ENCODE measurements at places on chromosomes 7 and 10.

- no peak for DNase-seq
Measured at GRCh38 chr10:128855618-128856428, 611.2 kb upstream of the MGMT start.

DNA sequence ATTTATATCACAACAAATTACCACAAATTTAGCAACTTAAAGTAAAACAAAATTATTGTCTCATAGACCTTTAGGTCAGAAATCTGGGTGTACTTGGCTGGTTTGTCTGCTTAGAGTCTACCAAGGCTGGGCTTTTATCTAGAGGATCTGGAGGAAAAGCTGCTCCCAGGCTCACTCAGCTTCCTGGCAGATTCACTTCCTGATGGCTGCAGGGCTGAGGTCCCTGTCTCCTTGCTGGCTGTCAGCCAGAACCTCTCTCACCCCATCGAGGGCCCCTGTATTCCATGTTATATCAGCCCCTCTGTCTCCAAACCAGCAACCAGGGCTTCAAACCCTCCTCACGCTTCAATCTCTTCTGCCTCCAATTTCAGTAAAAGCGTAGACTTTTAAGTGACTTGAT, 734.9 kb downstream of the NRG3 start:
- no peak for DNase-seq

- DNase-seq, result no peak
Measured at GRCh38 chr10:19947215-19947614, 131.0 kb downstream of the PLXDC2 start.

DNA sequence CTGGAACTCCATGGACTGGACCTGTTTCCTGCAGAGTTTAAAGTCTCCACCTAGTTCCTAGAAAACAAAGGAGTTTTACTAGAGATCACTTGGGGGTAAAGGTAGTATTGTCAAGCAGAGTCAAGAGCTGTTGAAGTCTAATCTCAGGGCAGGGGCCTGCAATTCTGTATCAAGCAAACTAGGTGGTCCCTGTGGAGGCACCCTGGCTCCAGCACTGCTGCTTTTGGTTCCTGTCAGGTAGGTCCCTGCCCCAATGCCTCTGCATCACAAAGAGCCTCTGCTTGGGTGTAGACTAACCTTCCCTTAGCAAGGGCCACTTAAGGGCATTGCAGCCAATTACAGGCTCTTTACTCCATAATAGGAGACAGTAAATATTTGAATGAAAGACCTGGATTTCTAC, 22.5 kb downstream of the ZSCAN25 start:
- no peak for DNase-seq

GRCh38 chr7:116324582-116324981, 114.2 kb downstream of the TES start:
- no peak for DNase-seq

- DNase-seq, result no peak
Measured at GRCh38 chr7:47027695-47028240, 554.1 kb downstream of the TNS3 start.

DNA sequence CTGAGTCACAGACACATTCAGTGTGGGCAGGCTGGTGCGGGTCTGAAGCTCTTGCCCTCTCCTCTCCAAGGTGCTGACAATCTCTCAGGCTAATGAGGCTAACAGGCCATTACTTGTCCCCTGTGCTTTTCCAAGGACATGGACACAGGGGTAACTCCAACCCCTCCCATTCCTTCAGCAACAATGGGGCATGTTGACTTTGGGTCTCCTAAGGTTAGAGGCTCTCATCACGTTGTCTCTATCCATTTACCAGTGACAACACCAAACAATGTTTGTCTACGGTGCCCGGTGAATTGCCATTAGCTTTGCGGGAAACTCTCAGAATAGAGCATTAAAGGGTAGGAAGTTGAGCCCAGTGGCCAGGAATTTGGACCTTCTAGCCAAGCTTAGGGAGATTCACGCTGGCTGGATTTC, 101.6 kb upstream of the TNS3 start:
- DNase-seq, result no peak

DNA sequence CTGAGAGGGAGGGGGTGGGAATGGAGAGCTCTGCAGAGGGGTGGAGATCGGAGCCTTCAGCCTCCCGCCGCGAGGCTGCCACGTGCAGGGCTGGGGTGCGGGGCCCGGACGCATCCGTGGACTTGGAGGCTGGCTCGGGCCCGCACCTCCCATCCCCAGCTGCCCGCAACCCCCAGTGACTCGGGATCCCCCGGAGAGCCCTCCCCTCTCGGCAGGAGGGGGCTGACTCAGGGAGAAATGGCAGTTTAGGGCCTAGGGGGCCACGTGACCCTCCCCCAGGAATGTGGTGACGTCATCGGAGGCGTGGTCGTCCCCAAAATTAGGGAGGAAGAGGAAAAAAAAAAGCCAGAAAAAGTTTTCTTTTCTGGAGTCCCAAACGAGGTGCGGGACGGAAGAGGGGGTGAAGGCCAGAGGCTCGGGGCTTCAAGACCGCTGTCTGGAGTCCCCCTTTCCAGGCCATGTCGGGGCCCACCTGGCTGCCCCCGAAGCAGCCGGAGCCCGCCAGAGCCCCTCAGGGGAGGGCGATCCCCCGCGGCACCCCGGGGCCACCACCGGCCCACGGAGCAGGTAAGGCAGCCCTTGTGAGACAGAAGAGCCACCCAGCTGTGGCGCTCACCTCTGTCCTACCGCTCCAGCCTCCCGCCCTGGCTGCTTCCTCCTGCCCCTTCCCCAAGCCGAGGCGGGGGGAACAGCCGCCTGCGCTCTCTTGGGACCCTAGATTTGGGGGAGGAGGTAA, at the start of gene TRIP6:
TRIP6 (plus strand) TSS at position 348 of the 736 bp plus-strand sequence; CDS start at position 459, 111 bp downstream.
- no peak for DNase-seq

- no peak for DNase-seq
Measured at GRCh38 chr10:58651742-58652141, 139.1 kb downstream of the BICC1 start.

DNA sequence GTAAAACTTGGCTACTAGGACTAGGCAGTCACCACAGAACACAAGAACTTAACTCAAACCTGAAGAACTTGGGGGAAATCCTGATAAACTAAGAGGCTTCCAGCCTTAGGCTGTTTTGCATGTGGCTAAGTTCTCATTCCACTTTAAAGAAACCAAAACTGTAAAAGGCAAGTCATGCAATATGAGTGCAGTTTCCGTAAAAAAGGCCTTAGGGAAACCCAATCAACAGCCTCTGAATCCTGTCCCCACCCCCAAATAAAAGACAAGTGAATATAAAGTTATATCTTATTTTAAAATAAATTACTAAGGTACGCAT, 95.1 kb downstream of the USP6NL start:
- DNase-seq, result no peak

All from AML-193 (cell line).